ENCODE measurements at places on chromosomes 11 and 22.

GRCh38 chr22:33101550-33101949, 43.4 kb upstream of the SYN3 start:
- H3K27me3 ChIP-seq = peaks cover 2% of the 10 kb centered on the region
- DNase-seq = no peak
- H3K36me3 ChIP-seq = peaks cover 3% of the 10 kb centered on the region
- peaks cover 14% of the 10 kb centered on the region for H3K4me1 ChIP-seq
- no peak overlapping the region for H3K4me3 ChIP-seq

GRCh38 chr11:95659088-95659487, 130.5 kb downstream of the FAM76B start:
- peaks cover 5% of the 10 kb centered on the region for H3K4me1 ChIP-seq
- H3K36me3 ChIP-seq = no peaks in the 10 kb centered on the region
- no peak for DNase-seq
- H3K27ac ChIP-seq = no peak overlapping the region
- no peak overlapping the region for H3K4me3 ChIP-seq

DNA sequence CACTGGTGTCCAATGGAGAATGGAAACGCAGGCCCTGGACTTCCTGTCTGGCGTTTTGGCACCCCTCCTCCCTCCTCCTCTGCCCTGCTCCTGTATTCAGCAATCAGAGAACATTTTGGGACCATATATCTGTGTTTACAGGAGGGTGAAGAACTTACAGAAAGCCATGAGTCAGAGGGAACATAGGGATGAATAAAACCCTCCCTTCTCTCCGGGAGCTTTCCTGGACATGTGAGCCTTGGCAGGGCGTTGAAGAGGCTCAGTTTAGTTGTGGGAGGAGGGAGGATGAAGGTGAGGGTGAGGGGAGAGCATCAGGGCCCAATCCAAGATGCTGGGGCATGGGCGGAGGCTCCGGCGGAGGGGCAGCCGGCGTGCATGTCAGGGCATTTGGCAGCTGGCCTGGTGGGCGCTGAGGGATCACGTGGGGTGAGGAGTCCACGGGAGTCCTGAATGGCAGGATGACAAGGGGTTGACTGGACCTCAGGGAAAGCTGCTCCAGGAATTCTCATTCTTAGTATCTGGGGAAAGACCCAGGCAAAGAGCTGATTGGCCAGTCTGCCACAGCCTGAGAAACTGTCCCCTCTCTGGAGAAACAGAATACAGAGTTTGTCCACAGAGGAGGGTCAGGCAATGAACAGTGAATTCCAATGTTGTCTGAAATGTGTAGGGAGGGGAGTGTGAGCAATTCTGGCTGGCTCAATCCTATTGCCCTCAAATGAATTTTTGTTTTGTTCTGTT, 28.9 kb downstream of the MICAL2 start:
- no peaks in the 10 kb centered on the region for H3K27me3 ChIP-seq
- peaks cover 16% of the 10 kb centered on the region for H3K4me1 ChIP-seq
- no peak overlapping the region for H3K4me3 ChIP-seq
- H3K27ac ChIP-seq = no peak overlapping the region
- no peaks in the 10 kb centered on the region for H3K36me3 ChIP-seq
- DNase-seq = no peak

DNA sequence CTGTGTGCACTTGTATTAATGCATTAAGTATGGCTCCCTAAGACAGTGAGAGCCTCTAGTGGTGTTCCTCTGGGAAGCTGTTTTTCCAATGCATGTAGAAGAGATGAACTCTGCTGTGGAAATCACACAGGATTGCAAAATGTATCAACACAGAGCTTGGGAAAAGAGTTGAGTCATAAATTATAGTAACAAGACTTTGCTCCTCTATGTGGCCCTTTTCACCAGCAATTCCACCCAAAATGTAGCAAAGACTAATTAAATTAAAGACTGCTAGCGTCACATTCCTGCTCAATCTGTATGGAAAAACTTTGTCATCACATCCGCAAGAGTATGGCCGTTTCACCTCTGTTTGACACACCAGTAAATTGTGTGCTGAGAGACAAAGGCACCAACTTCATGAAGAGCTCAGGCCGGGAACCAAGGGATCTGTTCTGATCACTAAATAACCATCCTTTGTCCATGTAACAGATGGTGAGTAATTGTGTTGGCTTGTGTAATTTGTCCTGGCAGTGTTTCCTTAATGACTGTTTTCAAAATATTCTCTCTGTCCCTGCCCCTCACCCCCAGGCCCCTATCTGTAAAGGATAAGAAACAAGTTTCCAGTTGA, 209.2 kb upstream of the SORL1-AS1 start:
- H3K27ac ChIP-seq = no peak overlapping the region
- peaks cover 26% of the 10 kb centered on the region for H3K4me1 ChIP-seq
- no peaks in the 10 kb centered on the region for H3K27me3 ChIP-seq
- H3K4me3 ChIP-seq = no peak overlapping the region

DNA sequence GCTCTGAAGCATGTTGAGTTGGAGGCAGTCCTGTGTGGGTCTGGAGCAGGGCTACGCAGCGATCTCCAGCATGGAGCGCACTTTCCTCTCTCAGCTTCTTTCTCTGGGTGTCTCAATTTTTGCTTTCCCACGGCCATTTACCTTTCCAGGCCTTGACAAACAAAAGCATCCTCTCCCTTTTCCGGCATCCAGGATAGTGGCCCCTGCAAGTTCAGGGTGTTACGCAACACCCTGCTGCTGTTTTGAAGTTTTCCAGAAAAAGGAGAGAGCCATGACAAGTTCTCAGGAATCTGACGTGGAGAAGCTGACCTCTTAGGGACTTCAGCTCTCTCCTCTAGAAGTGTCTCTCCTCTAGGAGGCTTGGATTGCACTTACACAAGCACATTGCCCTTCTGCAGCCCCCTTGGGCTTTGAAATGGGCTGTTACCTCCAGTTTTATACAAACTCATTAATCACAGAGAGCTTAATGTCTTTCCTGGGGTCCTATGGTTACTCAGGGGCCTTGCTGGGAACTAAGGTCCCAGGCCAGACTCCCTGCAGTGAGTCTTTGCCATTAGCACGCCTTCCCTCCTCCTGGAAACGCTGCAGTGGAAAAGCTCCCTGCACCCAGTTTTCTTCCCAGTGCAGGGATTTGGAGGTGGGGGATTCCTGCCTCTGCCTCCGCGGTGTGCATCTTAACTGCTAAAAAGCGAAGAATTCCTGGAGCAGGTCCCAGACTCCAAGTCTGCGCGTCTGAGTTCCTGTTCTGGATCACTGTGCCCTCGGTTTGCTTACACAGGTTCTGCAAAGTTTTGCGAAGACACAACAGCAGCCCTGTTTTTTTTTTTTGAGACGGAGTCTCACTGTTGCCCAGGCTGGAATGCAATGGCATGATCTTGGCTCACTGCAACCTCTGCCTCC, 80.4 kb downstream of the BARX2 start:
- H3K36me3 ChIP-seq = no peaks in the 10 kb centered on the region
- peaks cover 2% of the 10 kb centered on the region for H3K27me3 ChIP-seq
- peak overlapping the region; percentile 31 for H3K27ac ChIP-seq
- DNase-seq = no peak
- H3K4me1 ChIP-seq = peaks cover 19% of the 10 kb centered on the region

GRCh38 chr11:58286249-58286648, 18.2 kb upstream of the OR10W1 start:
- H3K27me3 ChIP-seq = no peaks in the 10 kb centered on the region
- H3K36me3 ChIP-seq = no peaks in the 10 kb centered on the region
- H3K27ac ChIP-seq = no peak overlapping the region
- DNase-seq = peak; percentile 8

DNA sequence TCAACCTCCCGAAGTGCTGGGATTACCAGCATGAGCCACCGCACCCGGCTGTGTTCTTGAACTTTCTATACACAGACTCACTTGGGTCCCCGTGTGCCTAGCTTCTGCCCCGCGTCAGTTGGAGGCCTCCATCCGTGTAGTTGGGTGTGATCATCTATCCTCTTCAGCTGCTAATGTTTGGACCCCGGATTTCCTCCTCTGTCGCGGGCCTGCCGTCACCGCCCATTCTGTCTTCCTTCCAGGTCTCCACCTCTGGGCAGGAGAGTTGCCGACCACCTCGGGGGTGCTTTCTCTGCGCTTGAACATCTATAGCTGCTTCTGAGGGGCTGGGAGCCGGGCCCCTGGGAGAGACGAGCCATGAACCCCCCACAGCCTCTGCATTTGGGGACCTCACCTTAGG, 5.5 kb downstream of the CDC42EP1 start:
- H3K27ac ChIP-seq = no peak overlapping the region
- peaks cover 32% of the 10 kb centered on the region for H3K4me1 ChIP-seq
- H3K27me3 ChIP-seq = peaks cover 5% of the 10 kb centered on the region
- H3K4me3 ChIP-seq = no peak overlapping the region

DNA sequence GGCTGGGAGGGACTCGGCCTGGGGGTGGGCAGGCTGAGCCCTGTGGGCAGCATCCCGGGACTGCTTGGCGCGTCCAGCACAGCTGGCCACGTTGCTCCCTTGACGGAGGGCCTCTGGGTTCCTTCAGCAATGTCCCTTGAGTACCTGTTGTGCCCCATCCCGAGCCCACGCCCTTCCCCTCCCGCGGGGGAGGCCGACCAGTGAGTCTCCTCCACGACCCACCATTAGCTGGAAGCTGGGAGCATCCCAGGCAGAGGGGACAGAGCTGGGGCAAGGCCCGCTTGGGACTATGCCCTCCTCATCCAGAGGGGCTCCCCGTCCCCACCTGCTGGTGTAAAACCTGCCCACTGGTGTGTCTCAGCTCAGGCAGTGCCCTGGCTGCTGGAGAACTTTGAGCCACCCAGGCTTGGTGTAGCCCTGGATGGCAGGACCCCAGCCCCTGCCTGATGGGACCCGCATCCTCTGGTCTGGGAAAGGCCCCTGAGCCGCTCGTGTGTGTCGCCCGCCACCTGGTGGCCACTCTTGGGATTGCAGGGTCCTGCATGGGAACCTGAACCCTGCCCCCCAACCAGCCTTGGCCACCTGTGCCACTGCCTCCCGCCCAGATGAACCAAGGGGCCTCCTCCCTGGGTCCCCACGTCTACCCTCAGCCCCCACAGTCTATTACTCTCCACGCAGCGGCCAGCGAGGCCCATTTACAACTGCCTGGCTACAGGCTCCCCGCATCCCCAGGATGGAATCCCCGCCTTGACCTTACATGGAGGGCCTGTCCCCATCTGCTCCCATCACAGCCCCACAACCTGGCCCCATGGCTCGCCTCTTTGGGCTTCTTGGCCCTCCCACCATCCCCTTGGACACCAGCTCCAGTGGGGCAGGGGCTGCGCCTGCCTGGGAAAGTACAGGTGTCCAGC, 16.6 kb upstream of the ARHGAP8 start:
- H3K4me1 ChIP-seq = no peaks in the 10 kb centered on the region
- no peak overlapping the region for H3K27ac ChIP-seq
- peak; percentile 93 for DNase-seq
- no peak overlapping the region for H3K4me3 ChIP-seq

DNA sequence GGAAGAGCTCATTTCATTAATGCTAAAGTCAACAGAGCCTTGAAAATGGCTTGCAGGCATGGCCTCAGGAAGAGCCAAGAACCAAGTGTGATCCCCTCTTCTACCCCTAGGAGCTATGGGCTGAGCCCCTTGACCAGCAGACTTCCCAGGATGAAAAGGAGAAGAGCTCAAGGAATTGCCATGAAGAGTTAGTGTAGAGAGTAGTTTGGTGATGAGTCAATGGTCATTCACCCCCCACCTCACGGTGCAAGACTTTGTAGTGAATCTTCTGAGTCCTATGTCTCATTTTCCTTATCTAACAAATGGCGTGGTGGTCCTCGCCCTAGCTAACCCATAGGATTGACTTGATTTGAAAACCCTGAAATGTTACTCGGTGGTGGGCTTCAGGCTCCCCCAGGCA, 422.4 kb upstream of the CADM1 start:
- no peak overlapping the region for H3K27ac ChIP-seq
- H3K4me1 ChIP-seq = peaks cover 22% of the 10 kb centered on the region
- peaks cover 4% of the 10 kb centered on the region for H3K27me3 ChIP-seq
